ENCODE measurements at places on chromosomes 2 and 18.

DNA sequence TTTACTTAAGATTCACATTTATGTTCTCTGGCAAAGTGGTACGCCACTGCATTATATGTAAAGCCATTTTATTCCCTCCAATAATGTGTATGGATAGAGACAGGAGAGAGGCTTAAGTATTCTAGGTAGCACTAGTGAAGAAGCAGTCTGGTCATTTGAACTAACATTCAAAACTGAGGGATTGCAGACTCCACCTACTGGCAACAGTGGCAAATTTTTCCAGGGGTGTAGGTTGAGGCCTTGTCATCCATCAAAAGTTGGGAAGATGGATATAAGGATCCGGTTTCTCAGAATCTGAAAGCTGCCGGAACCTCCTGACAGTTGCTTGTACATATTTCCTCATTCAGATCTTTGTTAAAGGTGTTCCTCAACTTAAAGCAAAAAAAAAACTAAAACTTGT is 465.5 kb upstream of the FSHR start:
- no peak for DNase-seq

- no peak for DNase-seq
These were observed 210.7 kb downstream of the KLHL29 start for GRCh38 chr2:23595601-23596251.

- DNase-seq = no peak
These were observed 117.1 kb downstream of the RNF144A start for GRCh38 chr2:7034303-7034702.

GRCh38 chr2:239904496-239904895 is 120.6 kb downstream of the NDUFA10 start:
- DNase-seq = no peak

DNA sequence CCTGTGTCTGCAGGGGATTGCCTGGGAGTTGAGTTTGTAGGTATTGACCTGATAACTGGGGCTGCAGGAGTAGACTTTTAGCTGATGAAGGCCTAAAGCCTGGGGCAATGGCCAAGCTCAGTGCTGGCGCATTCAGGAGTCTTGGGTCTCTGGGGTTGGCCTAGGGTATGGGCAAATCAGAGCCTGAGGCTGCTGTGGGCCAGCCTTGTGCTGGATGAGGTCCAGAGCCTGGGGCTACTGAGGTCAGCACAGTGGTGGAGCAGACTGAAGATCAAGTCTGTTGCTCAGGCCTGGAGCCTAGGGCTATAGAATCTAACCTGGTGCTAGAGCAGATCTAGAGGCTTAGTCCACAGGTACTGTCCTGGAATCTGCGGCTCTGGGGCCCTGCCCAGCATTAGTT is 262.4 kb downstream of the ZNF804A start:
- no peak for DNase-seq

DNA sequence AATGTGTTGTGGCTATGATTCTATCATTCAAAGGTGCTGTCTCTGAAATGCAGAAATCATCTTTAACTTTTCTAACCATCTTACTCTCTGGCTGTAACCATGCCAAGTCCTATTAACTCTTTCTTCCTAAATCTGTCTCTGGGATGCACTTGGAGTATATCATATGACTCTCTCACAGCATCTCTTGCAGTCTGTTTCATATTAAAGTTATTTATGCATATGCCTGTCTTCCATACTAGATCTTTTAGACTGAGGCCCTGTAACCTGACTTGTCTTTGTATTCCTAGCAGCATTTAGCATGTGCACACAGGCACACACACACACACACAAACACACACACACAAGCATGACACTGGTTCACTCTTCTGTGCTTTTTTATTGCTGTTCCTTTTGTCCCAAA is 320.6 kb downstream of the ETAA1 start:
- DNase-seq = no peak

DNA sequence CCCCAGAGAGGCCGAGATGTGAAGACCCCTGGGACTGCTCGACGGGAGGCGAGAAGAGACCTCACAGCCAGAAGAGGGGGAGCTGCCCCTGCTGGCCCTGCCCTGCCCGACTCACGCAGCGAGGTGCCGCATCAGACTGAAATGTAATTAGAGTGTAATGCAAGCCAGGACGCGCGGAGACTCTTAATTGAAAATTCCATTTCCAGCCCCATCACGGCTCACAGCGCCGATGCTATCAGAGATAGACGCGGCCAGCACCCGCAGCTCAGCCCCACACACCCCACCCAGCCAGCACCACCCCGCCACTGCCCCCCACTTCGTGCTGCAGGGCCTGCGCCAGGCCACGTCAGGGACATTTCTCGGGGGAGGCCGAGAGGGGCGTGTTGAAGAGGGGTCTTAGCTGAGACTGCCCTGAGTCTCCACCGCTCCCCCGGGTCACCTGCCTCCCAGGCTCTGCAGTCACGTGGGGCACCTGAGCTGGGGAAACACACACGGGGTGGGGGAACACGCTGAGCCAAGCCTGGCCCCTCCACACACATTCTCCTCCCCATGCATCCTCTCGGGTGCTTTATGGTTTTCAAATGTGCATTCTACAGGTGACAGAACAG is 78.1 kb downstream of the TEX51 start:
- no peak for DNase-seq

DNA sequence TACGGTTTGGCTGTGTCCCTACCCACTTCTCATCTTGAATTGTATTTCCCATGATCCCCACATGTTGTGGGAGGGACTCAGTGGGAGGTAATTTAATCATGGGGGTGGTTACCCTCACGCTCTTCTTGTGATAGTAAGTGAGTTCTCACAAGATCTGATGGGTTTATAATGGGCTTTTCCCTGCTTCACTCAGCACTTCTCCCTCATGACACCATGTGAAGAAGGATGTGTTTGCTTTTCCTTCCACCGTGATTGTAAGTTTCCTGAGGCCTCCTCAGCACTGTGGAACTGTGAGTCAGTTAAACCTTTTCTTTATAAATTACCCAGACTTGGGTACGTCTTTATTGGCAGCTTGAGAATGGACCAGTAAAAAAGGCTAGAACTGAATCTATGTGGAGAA is 750.0 kb upstream of the ID2 start:
- no peak for DNase-seq

GRCh38 chr2:175847128-175847527 is 154.9 kb downstream of the LNPK start:
- DNase-seq = no peak

GRCh38 chr2:83661711-83662110 is 797.4 kb downstream of the SUCLG1 start:
- DNase-seq = no peak

DNA sequence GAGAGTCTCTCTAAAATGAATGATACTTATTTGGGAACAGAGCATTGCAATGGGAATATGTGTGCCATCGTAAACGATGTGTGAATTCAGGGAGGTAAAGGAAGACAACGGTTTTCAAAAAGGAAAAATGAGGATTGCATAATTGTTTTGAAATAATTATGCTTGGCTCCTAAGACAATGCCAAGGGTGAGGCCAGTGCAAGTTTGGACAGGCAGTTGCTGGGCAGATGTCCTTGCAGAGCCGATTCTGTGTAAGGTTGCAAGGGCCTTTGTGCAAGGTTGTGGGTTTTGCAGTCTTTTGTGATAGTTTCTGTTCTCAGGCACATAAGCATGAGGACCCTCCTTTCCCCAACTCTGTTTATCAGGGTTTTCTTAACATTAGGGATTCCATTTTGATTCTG is 70.0 kb upstream of the ZNF236 start:
- no peak for DNase-seq

GRCh38 chr2:220090050-220090449 is 462.6 kb downstream of the SLC4A3 start:
- DNase-seq = no peak

- DNase-seq = no peak
These were observed 83.8 kb upstream of the ARL4C start for GRCh38 chr2:234580686-234581085.

DNA sequence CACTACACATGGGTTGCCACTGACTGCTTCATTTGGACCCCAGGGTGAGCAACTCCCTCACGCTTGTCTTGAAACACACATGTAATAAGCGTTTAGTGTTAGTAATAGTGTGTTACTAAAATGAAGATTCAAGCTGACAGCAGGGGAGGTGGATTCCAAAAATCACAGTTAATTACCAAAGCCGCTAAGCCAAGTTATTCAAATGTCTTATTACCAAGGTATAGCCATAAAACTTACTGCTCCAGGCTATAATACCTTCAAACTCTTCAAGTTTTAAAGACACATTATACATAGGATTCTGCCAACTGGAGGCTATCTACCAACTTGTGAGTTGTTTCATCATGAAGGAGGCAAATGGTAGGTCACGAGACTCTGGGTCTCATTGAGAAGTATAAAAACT is 2.9 kb downstream of the LPIN2 start:
- DNase-seq = no peak

DNA sequence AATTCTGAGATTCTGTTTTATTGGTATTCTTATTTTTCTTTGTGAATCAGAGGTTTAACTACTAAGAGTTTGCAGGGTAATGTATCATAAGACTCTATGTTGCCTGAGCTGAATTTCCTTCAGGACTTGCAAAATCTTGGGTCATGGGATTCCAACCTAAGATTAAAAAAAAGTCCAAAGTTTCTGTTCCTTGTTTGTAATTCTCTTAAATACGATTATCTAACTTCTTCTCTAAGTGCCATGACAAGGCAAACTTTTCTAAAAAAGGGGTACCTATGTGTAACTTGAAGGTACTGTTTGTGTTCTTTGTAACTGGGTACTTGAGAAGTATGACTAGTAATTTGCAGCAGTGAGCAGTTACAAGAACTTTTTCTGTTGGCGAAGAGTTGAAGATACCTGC is 181.3 kb upstream of the ZEB2 start:
- DNase-seq = no peak

DNA sequence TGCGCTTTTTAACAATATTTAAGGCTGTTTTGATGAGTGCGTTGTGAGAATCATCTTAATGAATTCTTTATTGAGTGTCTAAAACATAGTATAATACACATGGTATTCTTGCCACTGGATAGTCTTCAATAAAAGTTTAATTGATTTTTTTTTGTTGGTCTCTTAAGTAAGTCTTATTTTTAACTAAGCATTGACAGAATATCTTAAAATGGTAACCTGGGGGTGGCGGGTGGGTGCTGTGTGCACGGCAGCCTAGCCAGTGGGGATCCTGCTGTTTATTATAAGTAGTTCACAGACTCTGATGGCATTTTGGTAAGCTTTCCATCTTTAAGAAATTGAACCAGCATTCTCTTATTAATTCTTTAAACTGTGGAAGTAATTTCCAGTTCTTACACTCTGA is 6.0 kb downstream of the SOX11 start:
- DNase-seq = no peak

DNA sequence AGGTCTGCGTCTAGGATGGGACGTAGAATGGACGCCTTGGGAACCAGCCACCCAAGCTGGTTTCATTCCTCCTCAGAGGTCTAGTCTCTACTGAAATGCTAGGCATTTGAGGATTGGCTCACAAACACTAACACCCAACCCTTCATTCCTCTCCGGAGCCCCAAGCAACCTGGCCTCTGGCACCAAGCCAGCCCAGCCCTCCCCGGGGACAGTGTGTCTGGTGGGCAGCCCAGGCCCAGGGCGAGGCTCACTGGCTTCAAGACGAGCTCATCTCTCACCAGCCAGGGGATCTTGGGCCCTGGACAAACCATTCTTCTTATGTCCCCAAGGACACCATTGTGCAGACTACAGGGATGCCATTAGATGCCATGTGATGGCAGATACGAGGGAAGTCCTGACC is 182.5 kb downstream of the CTIF start:
- no peak for DNase-seq

- peak; percentile 46 for DNase-seq
These were observed 39.3 kb downstream of the LCT start for GRCh38 chr2:135797497-135798274.

DNA sequence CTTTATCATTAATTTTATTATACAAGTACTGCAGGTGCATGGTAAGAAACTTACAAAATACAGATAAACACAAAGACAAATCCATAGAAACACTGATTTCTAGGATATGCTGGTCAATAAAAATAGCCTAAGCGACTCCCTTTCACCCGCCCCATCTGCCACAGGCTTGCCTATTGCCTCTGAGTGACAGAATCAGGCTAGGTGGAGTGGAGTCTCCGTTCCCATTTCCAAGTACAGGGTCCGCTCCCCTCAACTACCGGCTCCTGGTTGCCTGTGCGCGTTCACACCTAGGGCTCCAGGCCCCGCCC is 201 bp upstream of the TRAPPC12 start:
- DNase-seq = no peak

GRCh38 chr2:69087211-69087911 is 74.4 kb downstream of the ANTXR1 start:
- no peak for DNase-seq

GRCh38 chr2:208064220-208064961 is 39.1 kb upstream of the PLEKHM3 start:
- no peak for DNase-seq

DNA sequence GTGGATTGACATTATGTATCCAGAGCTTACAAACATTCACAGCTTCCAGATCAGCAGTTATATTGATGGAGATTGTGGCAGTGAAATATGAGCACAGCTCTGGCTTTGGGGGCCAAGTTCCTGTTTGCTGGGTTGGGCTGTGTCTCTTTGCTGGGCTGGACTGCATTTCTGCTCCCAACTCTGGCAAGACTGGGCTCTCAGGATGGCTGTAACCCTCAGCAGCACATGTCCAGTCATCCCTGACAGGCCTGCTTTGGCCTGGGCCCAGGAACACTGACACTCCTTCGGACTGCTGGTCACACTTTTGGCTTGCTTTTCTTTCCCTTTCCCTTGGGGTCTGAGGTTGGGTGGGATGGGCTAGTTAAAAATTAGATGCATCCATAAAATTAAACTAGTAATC is 17.9 kb upstream of the VPS4B start:
- no peak for DNase-seq

- no peak for DNase-seq
These were observed 60.4 kb upstream of the ZNF397 start for GRCh38 chr18:35180455-35180854.

DNA sequence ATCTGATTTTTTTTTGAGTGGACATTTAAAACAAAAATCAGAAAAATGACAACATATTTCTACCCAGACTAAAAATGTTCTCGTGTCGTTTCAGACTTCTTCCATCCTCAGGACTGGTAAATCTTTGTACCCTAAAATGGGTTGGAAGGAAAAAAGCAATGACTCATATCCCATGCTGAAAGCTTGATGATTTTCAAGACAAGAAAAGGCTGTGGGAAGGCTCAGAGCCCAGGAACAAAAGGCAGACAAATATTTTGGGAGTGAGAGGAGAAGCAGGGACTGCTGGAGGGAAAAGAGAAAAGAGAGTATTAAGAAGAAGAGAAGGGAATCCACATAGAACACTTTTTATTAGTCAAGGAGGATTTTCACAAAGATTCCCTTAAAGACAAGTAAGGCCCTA is 77.1 kb upstream of the CTAGE1 start:
- no peak for DNase-seq
